Urinary bladder (tissue), 4 donors: ENCODE measurements at places on chromosomes 6 and 20.

- no peak for DNase-seq
These were observed 92.3 kb upstream of the CARMIL1 start for GRCh38 chr6:25186919-25187318.

- no peak for DNase-seq
These were observed 237.0 kb downstream of the LRFN2 start for GRCh38 chr6:40349901-40350746.

DNA sequence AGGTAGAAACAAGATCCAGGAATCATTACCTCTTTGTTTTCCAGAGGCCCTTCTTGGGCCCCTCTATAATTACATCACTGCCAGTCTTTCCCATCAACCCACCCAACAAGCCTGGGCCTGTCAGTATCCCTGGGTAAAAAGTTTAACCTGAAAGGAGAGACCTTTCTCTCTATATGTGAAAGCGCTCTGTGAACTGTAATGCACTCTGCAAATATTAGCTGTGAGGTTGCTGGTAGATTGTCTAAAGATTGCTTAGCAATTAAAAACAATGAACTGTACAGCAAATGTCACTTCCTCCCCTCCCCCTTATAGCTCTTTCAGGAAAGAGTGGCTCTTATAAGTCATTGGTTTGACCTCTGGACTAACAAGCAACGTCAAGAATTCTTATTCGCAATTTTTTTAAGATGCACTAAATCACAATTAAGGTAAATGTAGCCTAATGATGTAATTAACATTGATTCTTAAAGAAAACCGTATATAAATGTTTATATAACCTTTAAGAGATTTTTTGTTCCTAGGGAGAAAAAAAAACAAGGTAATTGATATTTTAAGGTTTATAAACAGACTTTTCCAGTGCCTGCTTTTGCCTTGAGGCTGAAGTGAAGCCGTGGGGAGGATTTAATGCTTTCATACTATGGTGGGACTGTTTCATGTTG lies 18.4 kb downstream of the ECT2L start:
- peak; percentile 74 for DNase-seq

DNA sequence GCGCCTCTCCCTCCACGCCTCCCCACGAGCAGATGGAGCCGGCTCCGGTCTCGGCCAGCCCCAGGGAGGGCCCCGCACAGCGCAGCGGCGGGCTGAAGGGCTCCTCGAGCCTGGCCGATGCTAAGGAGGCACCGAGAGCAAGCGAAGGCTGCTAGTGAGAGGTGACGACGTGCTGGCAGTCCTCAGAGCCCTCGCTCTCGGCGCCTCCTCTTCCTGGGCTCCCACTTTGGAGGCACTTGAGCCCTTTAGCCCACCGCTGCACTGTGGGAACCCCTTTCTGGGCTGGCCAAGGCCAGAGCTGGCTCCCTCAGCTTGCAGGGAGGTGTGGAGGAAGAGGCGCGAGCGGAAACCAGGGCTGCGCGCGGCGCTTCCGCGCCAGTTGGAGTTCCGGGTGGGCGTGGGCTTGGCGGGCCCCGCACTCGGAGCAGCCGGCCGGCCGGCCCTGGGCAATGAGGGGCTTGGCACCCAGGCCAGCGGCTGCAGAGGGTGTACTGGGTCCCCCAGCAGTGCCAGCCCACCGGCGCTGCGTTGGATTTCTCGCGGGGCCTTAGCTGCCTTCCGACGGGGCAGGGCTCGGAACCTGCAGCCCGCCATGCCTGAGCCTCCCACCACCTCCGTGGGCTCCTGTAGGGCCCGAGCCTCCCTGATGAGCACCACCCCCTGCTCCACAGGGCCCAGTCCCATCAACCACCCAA lies 2.5 kb upstream of the TMEM14C start:
- no peak for DNase-seq

GRCh38 chr6:47567586-47567985 lies 90.0 kb downstream of the CD2AP start:
- no peak for DNase-seq
